Progenitor cell of endocrine pancreas (in vitro differentiated cells): ENCODE measurements at places on chromosomes 5 and 9. TPM values are rescaled to one million over a fixed set of nuclear protein-coding genes. Genes with fewer than 3 reads are reported as not detected.

The TNFSF15 gene
- 2.1 and 2.3 TPM in 2 replicates for total RNA-seq

The STPG3 gene
- total RNA-seq = not detected in 2 replicates

The SLC6A3 gene
- not detected in 2 replicates for total RNA-seq

The IL5 gene
- total RNA-seq = not detected in 2 replicates

The ASPN gene
- total RNA-seq = not detected in 2 replicates

The CMBL gene
- 10.0 and 13.6 TPM in 2 replicates for total RNA-seq

The PCDHB16 gene
- 11.9 and 14.3 TPM in 2 replicates for total RNA-seq

The TMEM174 gene
- total RNA-seq = not detected in 2 replicates

The PCDHGB1 gene
- 2.3 TPM in 2 replicates for total RNA-seq

The ASS1 gene
- total RNA-seq = 6.5 and 7.7 TPM in 2 replicates

The ITK gene
- total RNA-seq = not detected in 2 replicates

DNA sequence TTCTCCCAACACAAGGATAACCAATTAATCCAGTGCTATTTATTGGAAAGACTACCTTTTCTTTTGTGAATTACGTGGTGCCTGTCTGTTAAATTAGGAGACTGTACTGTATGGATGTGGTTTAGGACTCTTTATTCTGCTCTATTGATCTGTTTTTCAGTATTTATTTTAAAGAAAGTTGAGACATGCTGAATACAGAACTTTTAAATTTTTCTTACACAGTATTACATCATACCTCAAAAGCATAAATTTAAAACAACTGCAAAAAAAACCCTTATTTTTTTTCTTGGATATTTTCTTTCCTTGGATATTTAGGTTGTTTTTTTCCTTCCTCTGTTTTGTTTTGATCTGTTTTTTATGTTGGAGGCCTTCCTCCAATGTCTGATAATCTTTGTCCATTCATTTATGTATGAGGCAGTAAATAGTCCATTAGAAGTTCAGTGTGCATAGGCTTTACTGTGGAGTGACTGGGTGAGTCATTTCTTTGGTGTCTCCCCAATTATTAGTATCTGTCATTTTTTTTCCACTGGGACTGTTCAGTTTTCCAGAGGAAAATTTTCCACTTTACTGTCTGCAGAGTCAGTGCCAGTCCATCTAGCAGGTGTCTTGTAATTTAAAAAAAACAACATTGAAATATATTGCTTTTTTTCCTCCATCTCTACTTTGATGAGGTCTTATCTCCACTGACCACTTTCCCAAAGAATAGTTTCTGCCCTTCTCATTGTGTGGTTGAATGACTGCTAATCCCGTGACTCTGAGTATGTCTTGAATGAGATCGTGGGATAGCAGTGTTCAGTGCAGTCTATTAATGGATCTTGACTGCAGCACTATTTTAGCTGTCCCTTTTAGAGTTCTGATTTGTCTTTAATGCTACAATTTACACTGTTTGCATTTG, 15.2 kb downstream of the CYSTM1 start:
- DNase-seq = no peak

- DNase-seq = no peak
Measured at GRCh38 chr5:130978475-130978874, 186.6 kb downstream of the HINT1 start.
